Activated T-helper 17 cell treated with anti-CD3 and anti-CD28 coated beads, Interleukin-2, amount 50 U/mL, for 72 hours (primary cell): ENCODE measurements at places on chromosomes 3 and 15. TPM values are rescaled to one million over a fixed set of nuclear protein-coding genes. Genes with fewer than 3 reads are reported as not detected.
A peak's percentile ranks its signal among the peaks of the same experiment; 100 is the strongest.

SLC6A11 gene
- total RNA-seq: not detected

DNA sequence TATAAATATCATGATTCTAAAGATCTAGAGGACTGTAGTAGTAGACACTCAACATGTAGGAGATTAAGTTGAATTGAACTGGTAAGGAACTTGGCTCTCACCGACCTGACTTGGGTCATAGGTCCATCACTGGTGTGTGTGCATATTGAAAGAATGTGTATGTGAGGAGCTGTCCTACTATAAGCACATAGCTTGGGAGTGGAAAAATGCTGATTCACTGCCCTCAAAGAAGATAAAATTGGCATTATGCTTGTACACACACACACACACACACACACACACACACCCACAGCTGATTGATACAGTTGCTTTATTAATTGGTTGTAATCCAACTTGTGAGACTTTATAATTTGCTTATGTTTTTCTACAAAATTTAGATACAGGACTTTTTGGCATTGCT is 411.0 kb upstream of the NR2F2 start:
- no peak for ATAC-seq

NPAP1 gene
- not detected for total RNA-seq

GRCh38 chr3:186815435-186815834 is 9.2 kb upstream of the RFC4 start:
- no peak for ATAC-seq

GRCh38 chr15:76991741-76992645 is 2.9 kb upstream of the PSTPIP1 start:
- no peak for ATAC-seq

DNA sequence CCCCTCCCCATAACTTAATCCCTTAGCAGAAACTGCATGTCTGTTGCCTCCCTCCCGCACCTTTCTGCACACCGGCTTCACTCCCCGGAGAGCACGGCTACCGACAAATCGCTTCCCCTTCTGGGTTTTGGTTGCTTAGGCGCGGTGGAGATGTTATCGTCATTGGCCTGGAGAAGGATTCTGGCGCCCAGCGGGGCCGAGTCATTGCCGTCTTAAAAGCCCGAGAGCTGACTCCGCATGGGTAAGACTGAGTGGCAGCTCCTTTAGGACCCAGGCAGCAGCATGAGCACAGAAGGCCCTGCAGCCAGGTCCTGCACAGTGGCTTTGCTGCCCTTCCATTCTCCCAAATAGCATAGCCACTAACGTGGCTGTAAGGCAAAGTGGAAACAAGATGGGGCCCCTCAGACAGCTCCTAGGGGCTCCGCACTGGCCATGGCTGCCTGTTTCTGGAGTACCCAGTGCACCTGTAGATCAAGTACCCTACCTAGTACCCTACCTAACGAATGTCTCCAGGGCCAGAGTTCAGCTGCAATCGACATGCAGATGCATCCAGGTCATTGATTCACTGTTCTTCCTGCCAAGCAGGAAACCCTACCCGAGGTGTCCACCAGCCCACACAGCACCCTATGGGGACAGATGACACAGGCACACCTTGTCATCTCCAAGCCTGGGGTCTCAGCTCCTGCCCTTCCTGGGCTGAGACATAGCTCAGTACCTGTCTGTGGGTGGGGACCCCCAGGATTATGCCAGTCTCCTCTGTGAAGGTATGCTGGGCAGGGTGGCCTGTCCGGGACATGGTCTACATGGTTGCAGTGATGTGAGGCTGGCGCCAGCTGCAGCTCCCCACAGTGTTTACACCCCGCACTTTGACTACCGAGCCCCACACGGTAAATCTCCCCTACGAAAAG is 147.6 kb downstream of the LRRK1 start:
- no peak for ATAC-seq

DNA sequence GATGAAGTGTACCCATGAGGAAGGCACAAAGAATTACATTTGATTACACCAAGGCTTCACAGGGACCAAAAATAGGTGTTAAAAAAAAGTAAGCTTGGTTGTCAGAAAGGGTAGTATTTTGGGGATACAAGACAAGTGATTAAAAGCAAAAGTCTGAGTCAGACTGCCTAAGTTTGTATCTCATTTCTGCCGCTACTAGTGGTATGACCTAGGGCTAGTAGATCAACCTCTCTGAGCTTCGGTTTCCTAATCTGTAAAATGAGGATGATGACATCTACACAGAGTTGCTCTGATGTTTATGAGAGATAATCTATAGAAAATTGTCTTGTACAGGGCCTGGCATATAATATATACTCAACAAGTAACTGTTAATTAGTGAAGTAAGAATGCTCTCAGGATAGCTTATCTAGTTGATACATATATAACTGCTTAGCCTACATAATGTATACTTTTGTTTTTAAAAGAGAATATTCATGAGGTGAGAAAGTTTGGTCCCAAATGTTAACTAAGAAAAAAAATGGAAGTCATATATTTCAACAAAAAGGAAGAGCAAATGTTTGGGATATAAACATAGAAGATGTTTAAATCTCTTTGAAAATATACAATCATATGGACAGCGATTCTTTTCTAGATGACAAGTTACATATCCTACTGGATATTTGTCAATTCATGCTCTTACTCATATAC is 163.0 kb upstream of the SLC2A2 start:
- ATAC-seq: peak; percentile 88

- ATAC-seq: no peak
These were observed 136.5 kb upstream of the RASGRP1 start for GRCh38 chr15:38701149-38701548.

- ATAC-seq: no peak
These were observed 1.4 kb upstream of the CHRNA7 start for GRCh38 chr15:32028921-32029320.

BBX gene
- total RNA-seq: 32.8 TPM

GRCh38 chr3:182323898-182324297 is 469.4 kb upstream of the ATP11B start:
- no peak for ATAC-seq

GRCh38 chr15:51709031-51709430 is 27.7 kb downstream of the SCG3 start:
- no peak for ATAC-seq

GRCh38 chr15:52789601-52790168 is 451 bp downstream of the ONECUT1 start:
- ATAC-seq: peak; percentile 39

DNA sequence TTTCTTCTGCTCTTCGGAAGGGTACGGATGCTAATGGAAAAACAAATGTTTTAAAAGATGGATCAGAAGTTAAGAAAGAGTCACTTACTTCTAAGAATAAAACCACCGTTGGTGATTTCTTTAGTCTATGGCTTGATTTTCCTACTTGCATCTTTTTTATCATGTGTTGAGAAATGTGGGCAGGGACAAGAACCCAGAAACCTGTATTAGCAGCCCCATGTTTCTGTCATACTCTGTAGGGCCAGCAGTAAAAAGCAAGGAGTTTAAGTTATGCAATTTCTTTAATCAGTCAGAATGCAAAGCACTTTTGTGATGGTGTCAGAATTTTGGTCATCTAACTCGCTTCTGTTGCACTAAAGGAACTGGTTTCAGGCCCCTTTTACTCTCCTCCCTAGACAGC is 150.0 kb downstream of the MEIS2 start:
- no peak for ATAC-seq

IQCF5 gene
- total RNA-seq: not detected

- ATAC-seq: no peak
These were observed 3.3 kb downstream of the CHRNA3 start for GRCh38 chr15:78617516-78617915.

DNA sequence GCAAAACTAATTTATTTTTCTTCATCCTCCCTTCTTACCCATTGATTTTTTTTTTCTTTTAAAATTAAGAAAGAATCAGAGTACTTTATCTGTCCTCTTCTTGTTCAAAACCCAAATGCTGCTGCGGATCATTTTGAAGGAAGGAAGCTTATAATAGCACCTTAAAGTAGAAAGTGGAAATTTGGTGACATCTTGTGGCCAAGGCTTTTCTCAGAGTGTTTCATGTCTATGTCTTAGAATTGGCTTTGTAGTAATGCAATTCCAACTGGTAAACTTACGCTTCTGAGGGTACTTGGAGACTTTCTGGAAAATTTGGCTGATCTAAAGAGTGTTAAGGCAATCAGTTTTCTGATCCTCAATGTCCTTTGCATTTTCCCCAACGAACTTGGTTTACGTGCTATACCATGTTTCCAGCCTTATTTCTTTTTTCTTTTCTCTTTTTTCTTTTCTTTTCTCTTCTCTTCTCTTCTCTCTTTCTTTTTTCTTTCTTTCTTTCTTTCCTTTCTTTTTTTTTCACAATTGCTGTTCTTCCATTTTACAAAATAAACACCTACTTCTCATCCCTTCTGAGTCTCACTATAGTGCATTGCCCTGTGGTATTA is 30.7 kb downstream of the C3orf38 start:
- ATAC-seq: peak; percentile 40

GRCh38 chr3:88434001-88434400 is 284.2 kb downstream of the C3orf38 start:
- ATAC-seq: no peak

PIGZ gene
- 0.82 TPM for total RNA-seq

- ATAC-seq: no peak
These were observed 263.4 kb upstream of the ST8SIA2 start for GRCh38 chr15:92130244-92130643.

DNA sequence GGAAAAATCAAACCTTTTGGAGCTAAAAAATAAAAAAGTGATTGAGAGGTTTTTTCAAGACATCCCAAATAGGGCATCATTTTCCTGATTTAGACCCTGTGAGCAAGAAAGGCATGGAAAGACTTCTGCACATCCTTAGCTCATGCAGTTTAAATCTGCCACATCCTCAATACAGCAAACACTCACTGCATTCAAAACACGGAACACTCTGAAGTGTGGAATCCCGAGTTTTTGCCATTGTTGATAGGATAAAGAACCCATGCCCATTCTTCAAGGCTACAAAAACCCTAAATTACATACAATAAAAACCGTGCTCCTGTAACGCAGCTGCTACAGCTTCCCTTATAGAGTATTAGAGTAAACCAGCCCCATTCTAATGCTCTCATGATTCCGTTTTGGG is 346.8 kb downstream of the GABRG3 start:
- ATAC-seq: no peak

- no peak for ATAC-seq
These were observed 8.0 kb downstream of the EOMES start for GRCh38 chr3:27714146-27714526.

DNA sequence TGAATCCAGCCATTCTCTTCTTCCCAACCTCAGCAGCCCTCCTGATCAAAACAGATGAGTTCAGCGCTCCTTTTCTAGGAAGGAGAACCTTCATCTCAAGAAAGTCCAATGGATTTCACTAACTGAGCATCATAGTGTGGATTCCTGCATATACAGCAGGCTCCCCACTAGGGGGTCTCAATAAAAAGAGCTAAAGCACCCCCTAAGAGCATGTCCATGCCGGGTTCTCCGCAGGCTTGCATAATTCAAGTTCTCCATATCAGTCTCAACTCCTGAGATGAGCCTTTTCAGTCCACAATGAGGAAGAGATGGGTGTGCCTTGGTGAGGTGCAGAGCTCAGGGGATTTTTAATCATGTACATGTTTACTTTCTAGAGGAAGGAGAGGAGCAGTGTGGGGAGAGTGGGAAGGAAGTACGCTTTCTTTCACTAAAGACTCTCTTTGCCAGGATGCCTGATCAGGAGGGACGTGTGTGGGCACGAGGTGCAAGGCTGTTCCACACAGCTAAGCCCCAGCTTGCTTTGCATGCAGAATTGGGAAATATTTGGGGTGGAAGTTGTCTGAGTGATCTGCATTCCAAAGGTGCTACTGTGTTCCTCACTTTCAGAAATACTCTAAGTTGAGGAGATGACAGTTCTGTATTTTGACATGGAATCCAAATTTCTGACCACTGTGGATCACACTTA is 563.5 kb downstream of the OCA2 start:
- ATAC-seq: no peak

GRCh38 chr3:62361824-62362223 is 11.5 kb downstream of the FEZF2 start:
- ATAC-seq: no peak

IGDCC3 gene
- not detected for total RNA-seq

GRCh38 chr15:57782731-57783130 is 76.2 kb downstream of the POLR2M start:
- no peak for ATAC-seq

DNA sequence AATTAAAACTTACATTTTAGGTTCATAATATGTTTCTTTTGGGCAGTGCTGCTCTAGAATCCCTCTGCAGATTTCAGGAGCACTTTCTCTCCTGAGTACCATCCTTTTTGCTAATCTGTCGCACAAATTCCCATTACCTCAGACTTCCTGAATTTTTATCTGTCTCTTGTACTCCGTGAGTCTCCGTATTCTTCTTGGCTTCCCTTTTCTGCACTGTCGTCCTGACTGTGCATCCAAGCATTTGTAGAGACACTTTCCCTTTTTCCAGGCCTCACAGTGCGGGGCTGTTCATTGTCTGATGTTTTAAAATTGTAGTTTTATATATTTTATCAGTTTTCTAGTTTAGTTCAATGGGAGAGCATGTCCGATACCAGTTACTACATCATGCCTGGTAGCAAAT is 27.3 kb downstream of the MEF2A start:
- no peak for ATAC-seq

GRCh38 chr3:3227640-3228039 is 48.1 kb upstream of the CRBN start:
- no peak for ATAC-seq

DNA sequence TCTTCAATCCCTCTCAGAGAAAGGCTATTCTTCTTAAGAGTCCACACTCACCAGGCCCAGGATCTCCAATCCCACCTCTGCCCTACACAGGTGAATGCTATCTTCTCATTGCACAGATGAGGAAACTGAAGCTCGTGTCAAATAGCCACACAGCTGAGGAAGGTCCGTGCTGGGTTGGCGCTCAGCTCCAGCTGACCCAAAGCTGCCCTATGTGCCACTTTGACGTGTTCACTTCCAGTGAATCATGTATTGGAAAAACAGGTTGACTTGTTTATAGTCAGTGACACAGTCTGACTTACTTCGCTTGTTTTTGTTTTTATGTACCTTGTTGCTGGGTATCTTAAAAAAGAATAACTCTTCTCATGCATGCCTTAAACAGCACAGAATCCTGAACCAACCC is 32.4 kb upstream of the ALDH1A3 start:
- ATAC-seq: no peak

CCDC54 gene
- total RNA-seq: not detected

- ATAC-seq: no peak
These were observed 103.0 kb upstream of the RPL32 start for GRCh38 chr3:12944413-12944812.

LRRC34 gene
- 1.4 TPM for total RNA-seq

GRCh38 chr15:100783760-100784492 is 95.7 kb upstream of the ALDH1A3 start:
- no peak for ATAC-seq

GRCh38 chr3:101898752-101899169 is 49.4 kb downstream of the NFKBIZ start:
- no peak for ATAC-seq

DNA sequence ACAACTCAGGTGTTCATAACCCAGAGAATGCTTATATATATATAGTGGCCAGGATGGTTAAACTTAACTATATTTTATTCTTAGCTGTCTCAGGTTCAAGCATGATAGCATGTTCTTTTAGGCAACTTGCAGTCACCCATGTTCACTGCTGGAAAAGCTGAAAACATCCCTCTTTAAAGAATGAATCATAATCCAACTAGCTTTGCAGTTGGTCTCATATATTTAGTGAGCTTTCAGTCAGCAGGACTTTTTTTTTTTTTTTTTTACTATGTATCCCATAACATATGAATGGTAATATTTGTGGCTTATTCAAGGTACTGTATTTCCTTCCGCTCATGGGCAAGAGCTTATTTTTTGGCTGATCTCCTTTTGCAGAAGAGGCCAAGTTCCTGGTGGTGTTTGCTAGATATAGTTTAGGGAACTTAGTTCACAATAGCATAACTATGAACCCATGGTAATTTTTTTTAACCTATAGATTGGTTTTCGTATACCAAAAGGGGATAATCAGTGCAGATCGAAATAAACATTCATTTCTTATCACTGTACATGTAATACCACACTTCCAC is 77.6 kb downstream of the CMSS1 start:
- ATAC-seq: no peak
